Head of caudate nucleus (tissue), 42 donors: ENCODE measurements at places on chromosomes 1 and 21.

DNA sequence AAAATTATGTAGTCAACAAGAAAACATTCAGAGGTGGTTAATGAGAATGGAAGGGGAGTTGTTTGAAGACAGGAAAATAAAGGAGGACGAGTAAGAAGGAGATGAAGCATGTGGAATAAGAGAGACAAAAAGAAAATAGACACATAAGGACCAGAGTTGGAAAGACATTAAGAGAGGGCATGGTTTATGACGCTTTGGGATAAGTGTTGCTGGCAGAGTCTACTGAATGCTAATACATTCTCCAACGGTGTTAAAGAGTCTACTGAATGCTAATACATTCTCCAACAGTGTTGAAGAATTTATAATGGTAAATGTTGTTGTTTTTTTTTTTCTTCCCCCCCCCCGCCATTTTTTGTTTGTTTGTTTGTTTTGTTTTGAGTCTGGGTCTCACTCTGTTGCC is 13.1 kb downstream of the PRKAA2 start:
- no peak for DNase-seq

DNA sequence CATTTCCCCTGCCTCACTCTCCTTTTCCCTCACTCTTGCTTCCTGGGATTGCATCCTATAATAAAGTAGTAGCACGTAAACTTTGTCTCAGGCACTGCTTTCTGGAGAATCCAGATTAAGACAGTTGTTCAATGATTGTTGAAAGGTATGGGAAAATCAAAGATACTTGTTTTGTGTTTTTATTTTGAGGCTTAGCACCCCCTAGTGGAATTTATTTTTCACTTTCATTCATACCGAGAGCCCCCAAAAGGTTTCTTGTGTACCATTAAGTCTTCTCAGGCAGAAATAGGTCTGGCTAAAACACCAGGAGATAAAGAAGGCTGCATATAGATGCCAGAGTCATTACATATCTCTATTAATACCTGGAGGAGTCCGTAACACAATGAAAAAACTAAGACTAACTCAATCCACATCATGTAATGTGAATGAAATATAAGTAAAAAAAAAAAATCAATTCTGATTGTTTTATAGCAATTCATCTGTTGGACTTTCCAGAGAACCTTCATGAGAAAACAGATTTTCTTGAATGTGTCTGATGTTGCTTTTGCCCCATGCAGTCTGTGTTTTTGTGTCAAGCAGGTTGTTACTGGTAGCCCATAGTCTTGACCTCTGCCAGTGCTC is 103.5 kb downstream of the RPE65 start:
- no peak for DNase-seq

DNA sequence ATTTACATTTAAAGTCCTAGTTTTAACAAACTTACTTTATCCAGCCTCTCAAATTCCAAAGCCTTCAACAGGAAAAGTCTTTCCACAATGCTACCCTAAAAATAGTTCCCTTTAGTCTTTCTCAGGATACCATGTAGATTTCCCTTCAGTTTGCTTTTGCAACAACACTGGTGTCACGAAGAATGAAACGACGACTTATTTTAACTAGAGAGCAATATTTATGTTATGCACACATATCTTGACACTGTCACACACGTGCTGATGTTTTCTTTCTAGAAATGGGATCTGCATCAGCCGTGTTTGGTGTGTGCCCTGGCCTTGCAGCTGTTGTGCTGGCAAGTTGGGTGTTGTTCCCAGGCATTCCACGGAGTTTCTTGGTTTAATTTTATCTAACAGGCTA is 75.5 kb downstream of the SIPA1L2 start:
- DNase-seq, result no peak

DNA sequence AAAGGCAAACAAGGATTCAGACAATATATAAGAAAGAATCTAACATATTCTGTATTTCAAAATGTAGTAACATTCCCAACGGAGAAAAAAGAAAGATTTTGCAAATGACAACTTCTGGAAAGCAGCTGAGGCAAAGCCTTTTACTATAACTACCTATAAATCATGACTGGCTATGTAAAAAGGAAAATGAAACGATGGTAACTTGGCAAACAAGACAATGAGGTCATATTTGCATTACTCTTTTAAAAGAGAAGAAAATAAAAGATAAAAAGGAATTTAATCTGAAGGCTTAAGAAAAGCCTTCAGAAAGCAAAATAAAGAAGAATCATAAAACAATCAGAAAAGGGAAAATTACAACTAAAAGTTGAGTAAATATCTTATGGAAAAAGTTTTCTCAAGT is 25.1 kb upstream of the ASPM start:
- no peak for DNase-seq

GRCh38 chr21:31526040-31526439 is 133.5 kb upstream of the SOD1 start:
- no peak for DNase-seq

DNA sequence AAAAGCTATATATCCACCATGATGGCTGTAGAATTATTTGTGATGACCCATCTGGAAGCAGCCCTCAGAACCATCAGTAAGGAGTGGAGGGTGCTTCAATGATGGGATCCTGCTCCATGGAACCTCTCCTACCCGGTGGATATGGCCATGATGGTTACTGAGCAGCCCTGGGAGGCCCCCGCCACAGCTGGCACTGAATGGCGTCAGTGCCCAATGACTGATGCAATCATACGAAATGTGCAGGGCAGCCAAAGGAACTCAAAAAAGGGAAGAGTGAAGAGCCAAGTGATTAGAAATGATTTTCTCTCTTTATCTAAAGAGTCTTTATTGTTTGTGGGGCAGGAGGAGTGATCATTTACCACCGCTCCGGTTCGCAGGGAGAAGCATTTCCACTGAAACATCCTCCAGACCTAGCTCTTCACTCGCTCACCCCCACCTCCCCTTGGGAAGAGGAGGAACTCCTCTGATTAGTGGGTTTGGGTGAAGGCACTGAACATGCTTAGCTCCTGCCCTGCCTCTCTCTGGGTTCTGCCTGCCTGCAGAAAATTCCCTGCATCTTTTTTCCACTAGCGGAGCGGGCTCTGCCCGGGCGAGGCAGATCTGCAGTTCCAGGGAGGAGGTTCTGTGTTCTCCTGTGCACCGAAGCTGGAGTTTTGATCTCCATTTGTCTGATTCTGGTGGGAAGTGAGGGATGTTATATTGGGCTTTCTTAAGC is 260.3 kb downstream of the GRIK3 start:
- DNase-seq, result no peak

- no peak for DNase-seq
Observed at GRCh38 chr1:98516306-98516705, 145.2 kb upstream of the SNX7 start.

DNA sequence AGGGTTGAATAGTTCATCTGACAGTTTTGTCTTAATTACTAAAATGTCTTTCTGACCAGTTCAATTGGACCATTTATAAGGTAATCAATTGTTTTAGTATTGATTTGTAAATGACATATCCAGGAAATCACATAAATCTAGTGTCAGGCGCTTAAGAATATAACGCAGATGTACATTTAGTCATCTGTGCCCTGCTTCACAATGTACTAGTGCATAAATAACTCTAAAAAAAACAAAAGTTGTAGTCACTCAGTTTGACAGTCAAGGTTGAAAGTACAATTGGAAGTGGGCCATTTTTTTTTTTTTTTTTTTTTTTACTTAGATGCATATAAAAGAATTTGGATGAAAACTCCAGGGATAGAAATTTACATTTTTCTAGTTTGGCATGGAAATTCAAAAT is 490.4 kb downstream of the PTPRC start:
- no peak for DNase-seq

DNA sequence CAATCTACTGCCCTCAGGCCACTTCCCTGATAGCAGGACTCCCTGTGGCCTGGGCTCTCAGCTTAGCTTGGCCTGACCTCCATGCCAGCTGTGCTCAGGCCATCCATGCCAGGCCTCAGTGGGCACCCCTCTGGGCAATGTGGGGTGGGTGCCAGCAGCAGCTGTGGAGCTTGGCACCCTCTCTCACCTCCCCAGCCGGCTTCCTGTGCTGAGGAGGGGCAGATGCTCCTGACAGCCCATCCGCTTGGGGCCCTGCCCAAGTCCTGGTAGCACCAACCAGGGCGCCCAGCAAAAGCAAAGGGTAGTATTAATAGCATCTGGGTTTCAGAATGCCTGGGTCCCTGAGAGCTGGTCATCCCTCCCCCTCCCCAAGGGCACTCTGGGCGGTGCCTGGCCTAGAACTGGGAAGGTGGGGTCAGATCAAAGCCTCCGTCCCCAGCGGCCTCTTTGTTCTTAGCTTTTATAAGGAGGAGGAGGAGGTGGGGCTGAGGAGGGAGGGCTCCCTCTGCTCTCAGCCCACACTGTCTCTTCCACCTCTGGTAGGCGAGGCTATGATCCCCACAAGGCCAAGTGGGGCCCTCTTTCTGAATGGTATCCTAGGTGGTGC is 6.1 kb downstream of the EFNA4 start:
- DNase-seq, result peak; percentile 61

DNA sequence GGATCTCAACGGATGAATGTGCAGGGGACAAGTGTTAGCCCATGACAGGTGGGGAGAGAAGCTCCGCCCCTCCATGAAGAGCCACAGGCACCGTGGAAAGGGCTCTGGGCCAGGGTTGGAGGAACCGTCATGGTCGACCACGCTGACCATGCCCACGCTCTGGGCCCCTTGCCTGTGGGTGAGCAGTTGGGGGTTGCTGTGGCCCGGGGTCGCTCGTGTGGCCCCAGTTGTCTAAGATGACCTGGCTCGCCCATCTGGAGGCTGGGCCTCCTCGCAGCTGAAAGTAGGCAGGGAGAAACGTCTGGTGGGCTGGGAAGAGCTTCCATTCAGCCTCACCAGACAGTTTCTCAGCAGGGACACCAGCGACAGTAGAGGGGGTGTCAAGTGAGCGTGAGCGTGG is 13.1 kb upstream of the UTS2 start:
- DNase-seq, result no peak

DNA sequence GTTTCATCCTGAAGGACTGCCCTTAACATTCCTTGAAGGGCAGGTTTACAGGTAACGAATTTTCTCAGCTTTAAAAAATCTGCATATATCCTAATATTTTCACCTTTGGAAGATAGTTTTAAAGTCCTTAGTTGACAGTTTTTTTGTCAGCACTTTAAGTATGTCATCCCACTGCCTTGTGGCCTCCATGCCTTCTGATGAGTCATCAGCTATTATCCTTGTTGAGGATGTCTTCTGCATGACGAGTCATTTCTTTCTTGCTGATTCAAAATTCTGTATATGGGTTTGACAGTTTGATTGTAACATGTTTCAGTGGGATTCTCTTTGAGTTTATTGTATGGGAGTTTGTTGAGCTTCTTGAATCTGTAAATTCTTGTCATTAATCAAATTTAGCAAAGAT is 500.6 kb downstream of the DISC1 start:
- no peak for DNase-seq

DNA sequence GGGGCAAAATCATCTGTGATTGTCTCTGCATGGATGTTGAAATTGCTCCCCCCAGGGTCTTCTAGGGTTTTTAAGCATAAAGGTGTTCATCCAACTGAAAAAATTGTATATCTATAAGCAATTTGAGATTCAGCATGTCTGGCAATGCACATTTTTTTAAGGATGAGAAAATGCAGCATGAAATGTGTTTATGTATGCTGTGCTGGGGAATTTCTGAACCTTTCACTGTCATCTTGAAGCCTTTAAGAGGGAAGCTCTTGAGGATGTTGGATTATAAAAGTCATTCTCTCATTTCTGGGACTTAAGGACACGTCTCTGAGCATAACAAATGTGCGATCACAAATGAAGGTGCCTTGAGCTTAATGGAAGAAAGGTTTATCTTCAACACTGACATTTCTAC is 9.4 kb downstream of the OVAAL start:
- no peak for DNase-seq

DNA sequence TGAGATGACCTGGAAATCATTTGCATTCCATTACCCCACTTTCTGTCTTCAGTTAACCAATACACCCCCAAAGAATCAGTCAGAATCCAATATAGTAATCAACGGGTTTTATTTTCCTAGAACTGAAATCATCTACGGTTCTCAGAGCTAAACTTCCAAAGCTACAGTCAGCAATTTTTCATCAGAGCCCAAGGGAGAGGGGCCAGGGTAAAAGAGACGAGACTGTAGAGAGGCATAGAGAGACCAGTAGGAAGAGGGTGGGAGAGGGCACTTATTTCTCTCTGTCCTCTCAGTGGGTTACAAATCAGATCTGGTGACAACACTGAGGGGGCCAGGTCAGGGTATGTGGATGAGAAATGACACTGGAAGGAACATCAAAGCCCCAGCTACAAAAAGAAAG is 1.1 kb upstream of the MRPL24 start:
- no peak for DNase-seq

DNA sequence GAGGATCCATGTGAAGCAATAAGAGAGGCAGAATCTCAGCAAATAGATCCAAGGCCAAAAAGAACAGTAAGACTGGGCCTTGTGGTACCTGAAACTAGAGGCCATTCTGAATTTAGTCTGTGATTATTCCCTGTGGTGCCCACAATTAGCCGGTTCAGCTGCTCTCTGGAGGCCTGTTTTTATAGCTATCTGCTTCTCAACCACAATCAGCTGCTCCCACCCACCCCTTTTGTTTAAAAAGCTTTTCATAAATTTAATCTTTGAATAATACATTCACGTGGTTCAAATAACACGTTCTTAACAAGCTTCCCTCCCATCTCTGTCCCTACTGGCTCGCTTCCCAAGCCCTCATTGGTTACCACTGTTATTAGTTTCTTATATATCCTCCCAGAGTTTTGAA is 18.0 kb downstream of the UBE2T start:
- peak; percentile 2 for DNase-seq

DNA sequence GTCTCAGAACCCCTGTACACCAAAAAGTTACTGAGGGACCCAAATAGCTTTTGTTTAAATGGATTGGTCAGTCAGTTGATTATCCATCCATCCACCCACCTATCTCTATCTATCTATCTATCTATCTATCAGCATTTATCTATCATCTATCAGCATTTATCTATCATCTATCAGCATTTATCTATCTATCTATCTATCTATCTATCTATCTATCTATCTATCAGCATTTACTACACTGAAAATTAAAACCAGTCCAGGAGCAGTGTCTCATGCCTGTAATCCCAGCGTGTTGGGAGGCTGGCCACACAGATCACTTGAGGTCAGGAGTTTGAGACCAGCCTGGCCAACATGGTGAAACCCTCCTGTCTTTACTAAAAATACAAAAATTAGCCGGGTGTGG is 47.1 kb downstream of the CLSTN1 start:
- no peak for DNase-seq

DNA sequence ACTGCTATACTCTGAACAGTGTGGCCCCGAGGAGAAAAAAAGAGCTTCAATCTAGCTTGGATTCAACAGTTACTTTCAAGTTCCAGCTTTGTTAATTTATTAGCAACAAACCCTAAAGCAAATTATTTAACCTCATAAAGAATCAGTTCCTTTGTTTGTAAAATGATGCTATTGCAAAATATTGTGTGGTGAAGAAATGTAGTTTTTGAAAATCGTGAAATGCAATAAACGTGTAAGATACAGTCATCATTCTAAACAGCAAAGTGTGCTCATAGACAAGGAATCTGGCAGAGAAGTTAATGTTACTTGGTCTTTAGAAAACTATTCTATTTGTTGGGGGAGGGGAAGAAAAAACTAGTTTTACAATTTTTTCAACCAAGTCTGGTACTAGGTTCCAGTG is 297.6 kb upstream of the ADGRL4 start:
- DNase-seq, result no peak
